ENCODE measurements at places on chromosomes 12 and 14.

- no peak for DNase-seq
Observed at GRCh38 chr14:74326369-74327152, 21.7 kb upstream of the VRTN start.

DNA sequence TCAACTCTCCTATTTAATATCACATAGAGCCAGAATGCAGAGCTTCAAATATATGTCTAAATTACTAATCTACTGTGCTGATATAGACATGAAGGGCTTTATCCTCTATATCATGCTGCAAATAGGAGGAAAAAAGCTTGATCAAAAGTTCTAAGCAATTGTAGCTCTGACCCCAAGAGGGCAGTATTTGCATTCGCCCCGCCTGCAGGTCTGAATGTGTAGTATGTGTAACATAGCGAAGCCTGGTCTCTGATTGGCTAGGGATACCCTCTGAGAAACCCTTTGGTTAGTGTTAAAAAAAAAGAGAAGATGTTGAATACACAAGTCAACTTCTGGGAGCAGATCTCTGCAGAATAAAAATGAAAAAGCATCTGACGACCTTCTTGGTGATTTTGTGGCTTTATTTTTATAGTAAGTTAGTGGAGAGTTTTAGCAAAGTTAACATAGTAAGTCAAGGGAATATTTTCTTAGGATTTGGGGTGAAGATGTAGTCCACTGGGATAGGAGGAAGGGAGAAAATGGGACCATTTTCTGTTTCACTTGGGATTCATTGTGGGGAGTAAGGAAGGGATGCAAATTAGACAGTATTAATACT, 151.6 kb upstream of the OR4E1 start:
- DNase-seq: peak; percentile 26

GRCh38 chr12:78224154-78224553, 393.5 kb downstream of the NAV3 start:
- no peak for DNase-seq

DNA sequence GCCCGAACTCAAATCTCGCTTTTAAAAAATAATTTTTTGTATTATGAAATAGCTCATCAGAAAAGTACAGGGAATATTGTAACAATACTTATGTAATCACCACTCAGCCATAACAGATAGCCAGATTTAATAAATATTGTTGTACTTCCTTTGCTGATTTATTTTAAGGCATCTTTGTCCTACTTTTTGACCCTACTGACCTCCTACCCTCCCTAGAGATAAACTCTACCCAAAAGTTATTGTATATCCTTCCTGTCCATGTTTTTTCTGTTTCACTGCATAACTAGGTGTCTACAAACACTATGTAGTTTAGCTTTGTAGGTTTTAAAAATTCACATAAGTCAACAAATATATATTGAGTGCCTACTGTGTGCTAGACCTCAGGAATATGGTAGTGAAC, 25.1 kb downstream of the SOCS2 start:
- no peak for DNase-seq
